M059J (cell line): ENCODE measurements at places on chromosomes 2 and 18.

DNA sequence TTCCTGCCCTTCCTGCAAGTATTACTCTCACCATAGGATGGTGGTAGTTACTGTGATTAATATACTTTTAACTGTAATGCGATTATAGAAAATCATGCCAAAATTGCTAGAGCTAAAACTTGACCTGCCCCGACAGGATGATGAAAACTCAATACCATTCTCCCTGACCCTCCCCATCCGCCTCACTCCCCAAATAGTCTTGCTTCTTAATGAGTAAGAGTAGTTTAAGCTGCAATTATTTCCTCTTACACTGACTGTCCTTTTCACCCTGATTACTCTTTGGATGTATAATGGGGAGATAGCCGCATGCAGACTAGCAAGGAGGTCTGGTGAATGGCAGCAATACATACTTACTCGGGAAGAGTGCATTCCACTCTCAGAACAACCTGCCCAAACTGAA is 269.6 kb upstream of the SIX3 start:
- DNase-seq: no peak

DNA sequence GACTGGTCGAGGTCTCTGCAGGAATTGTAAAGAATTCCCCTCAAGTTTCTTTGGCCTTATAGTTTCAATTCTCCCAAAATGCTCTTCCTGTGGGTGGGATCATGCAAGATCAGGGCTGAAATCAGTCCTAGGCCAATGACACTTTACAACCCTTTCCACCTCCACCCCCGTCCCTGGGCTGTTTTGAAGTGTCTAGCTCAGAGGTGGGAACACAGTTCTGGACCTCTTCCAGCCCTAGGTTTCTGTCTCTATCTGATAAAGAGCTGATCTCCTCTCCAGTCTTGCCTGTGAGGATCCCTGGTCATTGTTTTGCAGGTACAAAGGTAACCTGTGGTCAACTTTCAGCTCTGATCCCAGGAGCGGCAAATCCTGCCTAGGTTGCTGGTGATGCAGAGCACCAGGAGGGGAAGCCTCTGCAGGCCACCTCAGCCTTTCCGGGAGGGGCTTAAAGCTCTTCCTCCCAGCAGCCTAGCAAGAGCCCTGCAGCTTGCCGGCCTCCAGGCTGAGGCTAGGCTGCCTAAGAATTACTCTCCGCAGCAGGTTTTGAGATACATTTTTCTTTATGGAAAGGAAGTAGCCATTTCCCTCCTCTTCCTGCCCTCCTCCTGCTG is 69.8 kb upstream of the WIPF1 start:
- DNase-seq: no peak

- no peak for DNase-seq
Observed at GRCh38 chr18:55400590-55401541, 187.1 kb downstream of the TCF4 start.

- no peak for DNase-seq
Observed at GRCh38 chr2:217906798-217907197, 96.0 kb downstream of the TNS1 start.

DNA sequence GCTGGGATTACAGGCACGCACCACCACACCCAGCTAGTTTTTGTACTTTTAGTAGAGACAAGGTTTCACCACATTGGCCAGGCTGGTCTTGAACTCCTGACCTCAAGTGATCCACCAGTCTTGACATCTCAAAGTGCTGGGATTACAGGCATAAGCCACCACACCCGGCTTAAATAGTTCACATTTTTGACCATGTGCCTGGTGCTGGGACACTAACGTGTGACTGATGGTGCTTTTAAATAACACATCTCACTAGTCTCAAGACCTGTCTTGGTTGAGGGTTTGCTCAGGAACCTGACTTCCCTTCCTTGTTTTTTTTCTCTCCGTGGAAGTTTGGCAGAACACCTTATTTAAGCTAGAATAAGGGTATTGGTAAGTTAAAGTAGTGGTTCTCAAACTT is 8.5 kb downstream of the FMNL2 start:
- no peak for DNase-seq

DNA sequence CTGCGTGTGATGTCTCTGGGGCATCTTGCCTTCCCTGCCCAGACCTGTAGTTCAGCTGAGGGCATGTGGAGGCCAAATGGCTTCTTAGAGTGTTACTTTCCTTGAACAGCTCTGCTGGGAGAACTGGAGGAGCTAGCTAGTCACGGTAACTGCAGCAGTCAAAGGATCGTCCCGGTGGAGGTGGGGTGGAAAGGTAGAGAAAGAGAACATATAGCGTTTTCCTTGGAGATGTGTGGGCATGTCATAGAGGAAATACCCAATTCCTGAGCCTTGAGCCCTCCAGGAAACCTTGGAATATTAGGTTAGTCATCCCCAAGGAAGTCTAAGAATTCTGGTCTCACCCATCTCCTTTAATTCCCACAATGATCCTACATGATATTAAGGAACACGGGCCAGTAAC is 33.5 kb upstream of the IL37 start:
- peak; percentile 65 for DNase-seq

DNA sequence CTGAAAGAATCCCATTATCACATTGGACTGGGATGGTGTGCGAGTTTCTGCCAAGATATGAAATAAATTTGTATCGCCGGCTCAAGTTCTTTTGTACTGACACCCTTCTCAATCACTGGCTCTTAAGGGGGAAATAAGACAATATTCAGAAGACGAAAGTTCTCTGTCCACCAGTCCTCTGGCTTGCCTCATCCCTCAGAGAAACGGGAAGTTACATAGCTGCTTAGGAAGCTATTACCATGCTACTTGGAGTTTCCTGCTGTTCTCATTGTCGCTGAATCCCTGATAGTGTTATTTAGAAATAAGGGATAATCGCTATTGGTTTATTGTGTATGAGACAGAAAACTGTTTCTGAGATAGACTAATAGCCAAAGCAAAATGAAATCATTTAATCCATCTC is 205.0 kb upstream of the ZNF521 start:
- no peak for DNase-seq

GRCh38 chr18:41665210-41665609 is 289.8 kb upstream of the PIK3C3 start:
- DNase-seq: no peak

GRCh38 chr2:151810489-151810888 is 17.7 kb downstream of the ARL5A start:
- no peak for DNase-seq

- no peak for DNase-seq
Observed at GRCh38 chr2:11790228-11790627, 43.8 kb downstream of the LPIN1 start.

DNA sequence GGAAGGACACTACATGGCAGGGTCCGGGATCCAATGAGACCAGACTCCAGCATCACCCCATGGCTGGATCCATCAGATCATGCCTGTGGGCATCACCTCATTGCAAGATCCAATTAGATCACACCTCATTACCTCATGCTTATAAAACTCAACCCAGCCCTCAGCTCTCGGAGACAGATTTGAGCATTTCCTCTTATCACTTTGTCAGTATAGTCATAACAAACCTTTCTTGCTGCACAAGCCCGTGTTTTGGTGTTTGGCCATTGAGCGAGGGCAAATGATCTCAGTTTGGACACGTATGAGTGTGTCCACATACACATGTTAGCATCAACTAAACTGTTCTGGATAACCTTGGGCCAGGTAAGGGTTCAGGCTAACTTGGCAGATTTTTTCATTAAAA is 58.8 kb downstream of the CCDC195 start:
- no peak for DNase-seq

DNA sequence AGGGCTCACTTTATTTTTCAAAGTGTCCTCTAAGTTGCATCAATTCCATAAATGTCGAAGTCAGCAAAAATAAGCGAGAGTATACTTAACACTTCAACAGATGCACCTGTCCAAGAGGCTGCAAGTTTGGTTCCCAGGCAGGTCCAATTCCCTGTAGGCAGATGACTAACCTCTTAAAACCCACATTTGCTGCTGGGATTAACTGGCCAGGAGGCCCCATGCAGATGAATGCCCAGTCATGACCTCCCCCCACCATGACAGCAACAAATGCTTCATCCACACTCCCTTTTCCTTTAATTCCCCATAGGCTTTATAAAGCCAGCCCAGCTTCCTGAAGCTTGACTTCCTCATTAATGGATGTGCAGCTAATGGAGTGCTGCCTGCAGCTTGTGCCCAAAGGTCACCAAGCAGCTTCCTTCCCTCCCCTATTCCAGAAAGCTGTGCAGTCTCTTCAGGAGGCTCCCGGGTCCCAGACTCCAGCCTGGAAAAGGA is 35.7 kb downstream of the REEP1 start:
- DNase-seq: peak; percentile 78

- DNase-seq: peak; percentile 41
Observed at GRCh38 chr2:2057125-2057721, 273.9 kb downstream of the MYT1L start.

DNA sequence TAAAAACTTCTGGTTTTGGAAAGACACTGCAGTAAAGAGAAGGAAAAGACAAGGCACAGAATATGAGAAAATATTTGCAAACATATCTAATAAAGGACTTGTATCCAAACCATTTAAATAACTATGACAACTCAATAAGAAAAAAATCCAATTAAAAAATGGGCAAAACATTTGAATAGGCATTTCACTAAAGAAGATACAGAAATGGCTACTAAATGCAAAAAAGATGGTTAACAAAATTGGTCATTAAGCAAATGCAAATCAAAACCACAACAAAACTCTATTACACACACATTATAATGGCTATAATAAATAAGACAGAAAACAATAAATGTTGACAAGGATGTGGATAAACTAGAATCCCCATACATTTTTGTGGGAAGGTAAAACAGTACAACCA is 14.5 kb downstream of the MYOM1 start:
- DNase-seq: no peak

GRCh38 chr2:42087137-42087856 is 39.5 kb downstream of the PKDCC start:
- DNase-seq: no peak

DNA sequence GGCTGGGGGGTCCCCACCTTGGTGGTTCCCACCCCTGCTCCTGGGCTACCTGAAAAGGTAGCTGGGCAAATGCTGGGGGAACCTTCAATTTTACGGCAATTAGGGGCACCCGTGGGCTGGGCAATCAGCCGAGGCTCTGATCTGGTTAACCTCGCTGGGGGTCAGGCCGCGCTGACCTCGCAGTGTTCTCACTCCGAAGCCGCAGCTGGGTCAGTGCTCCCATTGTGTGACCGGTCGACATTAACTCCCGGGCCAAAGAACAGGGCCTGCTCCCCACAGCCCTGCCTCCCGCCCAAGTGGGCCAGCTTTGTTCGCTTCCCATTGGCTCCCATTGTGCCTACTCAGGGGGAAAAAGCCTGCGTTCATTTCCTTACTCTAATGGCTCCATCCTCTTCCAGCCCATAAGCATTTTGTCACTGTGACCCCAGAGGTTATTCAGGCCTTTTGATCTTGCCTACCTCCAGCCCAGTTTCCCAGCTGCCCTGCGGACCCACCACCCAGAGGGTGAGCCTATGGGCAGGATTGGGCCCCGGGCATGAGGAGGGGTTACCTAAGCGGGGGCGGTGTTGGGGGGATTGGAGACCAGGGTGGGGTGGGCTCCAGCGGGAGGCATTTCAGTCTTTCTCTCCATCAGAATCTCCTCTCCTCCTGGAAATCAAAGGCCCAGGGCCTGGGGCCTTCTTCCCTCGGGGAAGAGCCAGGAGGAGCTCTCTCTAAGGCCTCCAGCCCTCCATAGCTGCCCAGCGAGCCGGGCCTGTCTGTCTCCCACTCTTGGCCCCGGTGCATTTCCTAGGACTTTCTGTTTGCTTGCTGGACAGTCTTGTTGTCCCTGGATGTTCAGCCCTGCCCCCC is 90.1 kb downstream of the MYCN start:
- DNase-seq: no peak

DNA sequence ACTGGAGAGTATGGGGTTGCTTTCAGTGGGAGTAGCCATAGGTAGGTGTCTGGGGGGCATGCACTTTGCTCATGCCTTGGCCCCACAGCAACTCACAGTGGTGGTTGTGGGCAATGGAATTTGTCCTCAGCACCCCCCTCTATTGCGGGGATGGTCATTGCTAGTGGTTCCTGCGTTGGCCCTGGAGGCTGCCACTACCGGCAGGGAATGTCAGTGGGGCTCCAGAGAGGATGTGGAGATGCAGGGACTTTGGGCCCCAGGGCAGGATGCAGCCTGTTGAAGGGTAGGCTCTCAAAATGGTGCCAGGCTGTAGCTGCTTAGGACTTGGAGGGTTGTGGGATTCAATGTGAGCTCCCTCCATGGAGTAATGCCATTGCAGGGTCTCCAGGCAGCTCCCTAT is 125.0 kb downstream of the XRCC5 start:
- no peak for DNase-seq

- DNase-seq: no peak
Observed at GRCh38 chr2:210611466-210611865, 55.1 kb downstream of the CPS1 start.

GRCh38 chr2:156331572-156332283 is 793 bp downstream of the NR4A2 start:
- DNase-seq: peak; percentile 75

GRCh38 chr2:46339676-46340459 is 42.7 kb downstream of the EPAS1 start:
- no peak for DNase-seq

- no peak for DNase-seq
Observed at GRCh38 chr2:173656086-173656485, 301.4 kb downstream of the CDCA7 start.

- DNase-seq: peak; percentile 24
Observed at GRCh38 chr18:13831864-13832508, 8.0 kb downstream of the MC5R start.

DNA sequence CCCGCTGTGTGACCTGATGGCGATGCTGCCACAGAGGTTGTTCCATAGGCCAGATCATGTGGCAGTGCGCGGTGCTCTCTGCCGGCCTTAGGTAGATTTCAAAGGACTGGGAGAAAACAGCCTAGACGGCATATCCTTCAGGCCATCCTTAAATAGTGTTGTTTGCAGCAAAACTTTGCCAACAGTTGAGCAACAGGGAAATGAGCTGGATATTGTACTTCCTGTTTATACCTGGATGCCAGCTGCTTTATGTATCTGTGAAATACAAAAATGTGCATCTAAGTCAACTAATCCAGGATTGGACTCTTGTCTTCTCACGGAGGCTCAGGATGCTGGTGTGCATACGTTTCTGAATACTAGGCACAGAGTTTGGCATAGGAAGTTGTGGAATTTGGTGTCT is 107.1 kb downstream of the EML6 start:
- DNase-seq: no peak

- DNase-seq: no peak
Observed at GRCh38 chr2:43026426-43027096, 199.8 kb downstream of the ZFP36L2 start.

DNA sequence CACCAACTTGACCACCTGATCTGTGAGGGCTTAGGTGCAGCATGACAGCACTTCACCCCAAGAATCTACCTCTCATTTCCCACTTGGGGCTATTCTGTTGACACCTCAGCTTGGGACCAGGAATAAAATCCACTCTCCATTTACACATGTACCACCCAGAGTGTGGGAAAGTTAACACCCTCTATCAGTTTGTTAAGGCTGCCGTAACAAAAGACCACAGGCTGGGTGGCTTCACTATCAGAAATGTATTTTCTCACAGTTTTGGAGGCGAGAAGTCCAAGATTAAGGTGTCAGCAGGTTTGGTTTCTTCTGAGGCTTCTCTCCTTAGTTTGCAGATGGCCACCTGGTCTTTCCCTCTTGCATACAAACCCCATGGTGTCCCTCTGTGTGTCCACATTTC is 277.7 kb upstream of the ERBB4 start:
- DNase-seq: no peak
